ENCODE measurements at places on chromosomes 2 and 18.

DNA sequence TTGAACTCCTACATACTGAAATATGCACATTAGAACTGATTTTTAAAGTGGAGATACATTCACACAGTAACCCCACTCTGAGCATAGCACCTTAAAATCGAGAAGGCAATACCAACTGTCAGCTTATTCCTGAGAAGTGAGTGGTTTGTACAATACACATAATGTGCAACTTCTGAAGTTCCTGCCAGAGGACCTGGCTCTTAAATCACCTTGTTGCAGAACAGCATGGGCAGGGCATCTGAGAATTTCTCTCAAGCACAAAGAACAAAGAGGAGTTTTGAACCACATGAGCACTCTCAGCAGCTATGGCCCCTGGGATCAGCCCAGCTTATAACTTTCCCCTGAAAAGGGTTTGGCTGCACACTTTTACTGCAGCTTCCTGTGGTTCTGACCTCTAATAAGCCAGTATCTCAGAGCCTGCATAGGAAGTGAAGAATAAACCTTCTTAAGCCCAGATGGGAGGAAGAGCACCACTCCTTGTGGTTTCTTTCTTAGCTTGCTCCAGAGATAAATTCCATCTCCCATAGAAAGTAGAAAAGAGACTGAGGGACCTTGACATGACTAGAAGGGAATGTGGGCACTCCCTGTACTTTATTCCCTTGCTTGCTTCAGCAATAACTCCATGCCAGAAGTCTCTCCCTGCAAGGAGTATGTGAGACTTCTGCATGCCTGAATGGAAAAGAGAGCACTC lies 862.3 kb downstream of the SUCLG1 start:
- DNase-seq = no peak

- no peak for DNase-seq
Observed at GRCh38 chr2:240708457-240708856, 16.8 kb downstream of the AQP12A start.

DNA sequence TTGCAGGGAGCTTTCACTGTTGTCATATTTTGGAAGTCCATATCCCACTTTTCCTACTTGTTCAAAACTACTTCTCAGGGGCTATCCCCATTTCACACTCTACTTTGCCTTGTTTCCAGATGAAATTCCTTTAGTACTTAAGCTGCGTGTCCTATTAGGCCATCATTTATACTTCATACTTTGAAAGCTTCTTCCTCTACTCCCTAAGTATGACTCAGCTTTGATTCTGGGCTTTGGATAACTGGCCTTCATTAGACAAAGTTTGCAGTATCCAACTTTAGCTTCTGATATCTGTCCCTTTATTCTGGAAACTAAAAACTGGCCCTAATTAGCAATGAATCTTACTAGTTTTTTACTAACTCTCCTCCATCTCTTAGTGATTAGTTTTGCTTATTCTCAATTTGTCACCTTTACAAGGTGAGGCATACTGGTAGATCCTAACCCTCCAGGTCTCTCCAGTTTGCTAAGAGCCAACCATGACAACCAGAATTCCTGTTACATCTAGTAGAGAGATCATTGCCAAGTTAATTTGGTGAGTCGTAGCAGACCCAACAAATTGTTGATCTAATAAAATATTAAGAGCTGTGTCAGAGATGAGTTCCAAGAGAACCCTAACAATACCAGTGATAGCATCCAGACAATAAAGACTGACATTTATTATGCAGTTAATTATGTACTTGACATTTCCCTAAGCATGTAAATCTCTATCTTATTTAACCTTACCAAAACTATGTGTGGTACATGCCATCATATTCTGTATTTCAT lies 31.2 kb upstream of the ITGAV start:
- DNase-seq = no peak

GRCh38 chr2:219149667-219150066 lies 10.9 kb downstream of the NHEJ1 start:
- DNase-seq = peak; percentile 2

- no peak for DNase-seq
Observed at GRCh38 chr2:32212295-32212694, 46.6 kb downstream of the SLC30A6 start.

GRCh38 chr2:235690809-235691450 lies 197.1 kb downstream of the AGAP1 start:
- no peak for DNase-seq

- DNase-seq = peak; percentile 80
Observed at GRCh38 chr2:172096626-172097547, 5.8 kb downstream of the DLX2 start.

DNA sequence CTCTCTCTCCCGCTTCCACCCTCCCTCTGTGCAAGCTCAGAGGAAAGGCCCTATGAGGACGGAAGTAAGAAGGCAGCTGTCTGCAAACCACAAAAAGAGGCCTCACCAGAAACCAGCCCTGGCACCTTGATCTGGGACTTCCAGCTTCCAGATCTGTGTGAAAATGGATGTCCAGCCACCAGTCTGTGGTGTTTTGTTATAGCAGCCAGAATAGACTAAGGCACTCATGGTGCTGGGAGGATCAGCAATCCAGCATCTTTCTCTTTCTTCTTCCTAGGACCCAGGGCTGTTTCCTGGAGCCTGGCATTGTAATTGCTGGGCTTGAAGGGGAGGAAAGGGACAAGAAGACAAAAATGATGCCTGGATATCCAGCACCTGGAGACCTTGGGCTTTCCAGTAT lies 122.5 kb downstream of the SOCS6 start:
- no peak for DNase-seq

GRCh38 chr2:148906124-148906523 lies 31.1 kb downstream of the KIF5C start:
- DNase-seq = no peak

GRCh38 chr2:15201009-15201408 lies 360.1 kb downstream of the NBAS start:
- no peak for DNase-seq

- no peak for DNase-seq
Observed at GRCh38 chr18:21254576-21254975, 12.5 kb downstream of the GREB1L start.

GRCh38 chr2:143617803-143618415 lies 488.7 kb downstream of the ARHGAP15 start:
- DNase-seq = peak; percentile 44
